ENCODE measurements at places on chromosomes 2 and 18.

DNA sequence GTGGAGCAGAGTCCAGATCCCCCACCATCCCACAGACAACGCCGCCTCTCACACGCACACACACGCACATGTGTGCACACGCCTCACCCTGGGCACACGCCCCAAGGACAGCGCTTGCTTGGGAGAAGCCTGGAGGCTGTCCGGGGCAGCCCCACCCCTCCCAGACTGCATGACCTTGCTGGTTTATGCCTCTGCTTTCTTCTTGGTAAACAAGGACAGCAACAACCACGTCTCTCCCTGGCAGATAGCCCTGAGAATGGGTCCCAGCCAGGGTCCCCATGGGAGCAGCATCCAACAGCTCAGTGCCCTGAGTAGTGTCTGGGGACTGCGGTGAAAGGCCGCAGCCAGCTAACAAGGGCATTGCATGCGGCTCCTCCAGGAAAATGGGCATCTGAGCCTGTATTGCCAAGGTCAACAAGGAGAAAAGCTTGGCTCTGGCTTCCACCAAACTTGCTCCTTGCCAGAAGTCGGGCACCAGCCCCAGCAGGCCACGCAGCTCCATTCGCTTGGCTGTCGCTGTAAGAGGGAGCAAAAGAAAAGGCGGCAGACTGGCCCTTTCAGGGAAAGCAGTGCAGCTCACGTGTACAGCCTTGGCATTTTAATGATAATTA, 234.6 kb downstream of the EIPR1 start:
- DNase-seq, result no peak

DNA sequence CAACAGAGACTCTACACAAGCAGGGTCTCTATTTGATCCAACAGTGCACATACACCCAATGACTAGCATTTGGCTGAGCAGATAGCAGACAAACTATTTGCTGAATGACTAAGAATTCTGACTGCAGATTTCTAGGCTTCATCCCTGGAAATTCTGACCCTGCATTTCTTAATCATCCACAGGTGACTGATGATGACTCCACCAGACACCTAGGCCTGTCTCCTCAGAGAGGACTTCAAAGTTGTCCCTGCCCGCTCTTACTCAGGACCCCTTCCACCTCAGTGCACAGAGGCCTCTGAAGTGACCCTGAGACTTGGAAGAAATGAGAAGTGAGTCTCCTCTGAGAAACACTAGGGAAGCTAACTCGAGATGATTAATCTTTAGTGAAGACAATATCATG, 51.3 kb downstream of the SEPTIN10 start:
- DNase-seq, result no peak

- no peak for DNase-seq
These were observed 30.0 kb downstream of the DTNA start for GRCh38 chr18:34740101-34740500.

GRCh38 chr2:202051499-202052161, 18.0 kb downstream of the FZD7 start:
- no peak for DNase-seq

DNA sequence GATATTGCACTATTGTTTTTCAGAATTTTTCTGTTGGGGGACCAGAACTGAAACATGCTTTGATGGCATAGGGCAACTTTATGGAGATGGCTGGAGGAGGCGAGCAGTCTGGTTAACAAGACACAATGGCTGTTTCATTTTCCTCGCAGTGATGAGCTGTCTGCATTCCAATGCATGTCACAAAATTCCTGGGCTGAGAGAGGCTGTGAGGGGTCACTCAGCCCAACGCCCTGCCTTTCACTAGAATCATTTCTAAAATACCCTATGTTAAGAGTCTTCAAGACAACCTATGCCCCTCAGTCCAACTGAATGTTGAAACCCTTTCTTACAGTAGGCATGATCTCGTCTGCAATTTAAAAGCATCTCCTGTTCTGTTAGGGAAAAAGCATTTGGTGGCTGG, 1090.0 kb downstream of the BCL11A start:
- no peak for DNase-seq

DNA sequence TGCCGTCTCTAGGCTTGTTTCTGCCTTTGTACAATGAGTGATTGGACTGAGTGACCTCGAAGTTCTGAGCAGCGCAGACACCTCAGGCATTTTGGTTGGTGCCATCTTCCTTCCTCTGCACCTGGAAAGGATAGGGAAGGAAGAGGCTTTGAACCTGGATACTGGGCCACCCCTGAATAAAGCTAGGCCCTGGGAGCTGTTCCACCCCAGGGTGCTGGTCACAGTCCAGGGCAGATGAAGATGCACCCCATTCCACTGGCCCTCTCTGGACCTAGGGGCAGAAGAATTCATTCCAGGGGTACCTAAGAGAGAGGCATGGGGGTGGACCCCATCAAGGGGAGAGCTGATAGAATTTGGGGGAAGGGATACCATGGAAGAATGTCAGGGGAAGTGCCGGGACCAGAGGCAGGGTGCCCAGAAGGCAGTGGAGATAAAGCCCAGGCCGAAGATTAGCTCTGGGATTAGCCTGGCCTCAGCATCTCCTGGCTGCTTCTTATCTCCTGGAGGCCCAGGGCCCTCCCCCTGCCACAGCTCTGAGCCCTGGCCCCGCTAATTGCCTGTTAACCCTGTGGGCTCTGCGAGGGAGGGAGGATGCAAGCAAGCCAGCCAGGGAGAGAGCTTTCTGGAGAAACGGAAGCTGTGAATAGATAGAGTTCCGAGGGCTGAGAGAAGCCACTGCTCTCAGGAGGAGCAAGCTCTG, 11.4 kb downstream of the ASIC4 start:
- peak; percentile 91 for DNase-seq

GRCh38 chr2:154849482-154849881, 151.0 kb downstream of the KCNJ3 start:
- DNase-seq, result no peak

DNA sequence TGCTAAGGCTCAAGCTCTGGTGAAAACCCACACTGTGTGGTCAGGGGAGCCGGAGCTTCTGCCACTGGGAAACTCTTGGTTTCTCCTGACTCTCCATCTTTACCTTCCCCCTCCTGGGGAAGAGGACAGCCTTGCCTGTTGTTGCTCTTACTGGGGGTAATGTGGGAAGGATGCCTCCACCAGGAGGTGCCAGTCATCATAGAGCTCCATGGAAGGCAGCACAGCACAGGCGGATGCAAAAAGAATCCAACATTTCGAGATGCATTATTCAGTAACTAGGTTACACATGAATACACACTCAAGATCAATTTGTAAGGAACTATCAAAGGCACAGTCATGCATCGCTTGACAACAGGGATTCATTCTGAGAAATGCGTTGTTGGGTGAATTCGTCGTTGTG, 322.6 kb downstream of the AFF3 start:
- DNase-seq, result no peak

GRCh38 chr2:36528766-36529392, 69.1 kb downstream of the FEZ2 start:
- DNase-seq, result no peak

DNA sequence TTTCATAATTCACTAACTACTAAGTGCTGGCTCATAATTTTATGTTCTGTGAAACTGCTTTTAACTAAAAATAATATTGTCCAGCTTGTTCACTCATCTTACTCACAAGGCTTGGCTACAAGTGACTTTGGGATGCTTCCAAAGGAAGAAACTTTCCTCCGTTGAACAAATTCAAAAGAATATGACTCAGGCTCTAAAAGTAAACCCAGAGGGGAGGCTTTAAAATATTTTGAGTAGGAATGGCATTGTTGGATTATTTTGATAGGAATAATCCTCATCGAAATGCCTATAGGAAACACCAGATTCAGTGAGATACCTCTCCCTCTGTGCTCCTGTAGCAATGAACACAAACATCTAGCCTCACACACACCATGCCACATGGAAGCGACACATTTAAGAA, 25.2 kb upstream of the TLK1 start:
- DNase-seq, result no peak

- no peak for DNase-seq
These were observed 47.9 kb downstream of the ARMC9 start for GRCh38 chr2:231246171-231246842.

DNA sequence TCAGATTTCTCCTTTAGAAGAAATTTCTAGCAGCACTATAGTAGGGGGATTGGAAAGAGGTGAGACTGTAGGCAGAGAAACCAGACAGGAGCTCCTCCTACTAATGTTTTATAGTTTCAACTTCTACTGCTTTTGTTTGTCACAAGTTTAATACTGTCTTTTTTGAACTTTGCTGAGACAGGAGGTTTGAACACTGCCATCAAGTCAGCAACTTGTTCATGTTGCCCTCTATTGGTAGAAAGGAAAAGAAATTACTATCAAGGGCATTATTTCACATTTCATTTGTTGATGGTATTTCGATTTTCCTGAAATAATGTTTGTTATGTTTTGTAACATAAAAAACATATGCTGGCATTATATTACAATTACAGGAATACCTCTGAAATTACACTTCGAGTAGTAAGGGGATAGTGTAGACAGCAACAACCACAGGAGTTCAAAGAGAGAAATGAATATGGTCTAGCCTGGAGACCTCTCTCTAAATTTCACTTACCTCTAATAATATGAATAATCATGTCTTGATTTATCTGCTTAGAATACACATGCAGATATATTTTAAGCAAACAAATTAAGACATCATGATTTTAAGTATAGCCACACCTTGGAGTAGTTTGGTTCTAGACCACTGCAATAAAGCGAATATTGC, 12.4 kb upstream of the CCDC88A start:
- DNase-seq, result no peak

- DNase-seq, result no peak
These were observed 113.2 kb downstream of the SH3RF3 start for GRCh38 chr2:109242210-109242653.

DNA sequence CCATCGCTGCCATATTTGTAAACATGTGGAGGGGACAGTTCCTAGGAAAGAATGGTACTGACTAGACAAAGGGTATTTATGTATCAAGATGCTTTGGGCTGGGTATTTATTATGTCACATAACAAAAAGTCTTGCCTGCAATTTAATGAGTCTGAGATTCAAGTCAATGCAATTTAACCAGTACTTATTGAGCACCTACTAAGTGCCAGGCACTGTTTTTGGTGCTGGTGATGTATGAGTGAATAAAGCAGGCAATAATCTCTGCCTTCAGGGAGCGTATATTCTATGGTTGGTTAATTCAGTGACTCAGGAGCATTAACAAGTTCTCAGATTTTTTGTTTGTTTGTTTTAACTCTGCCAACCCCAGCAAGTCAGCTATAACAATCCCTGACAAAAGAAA, 24.6 kb upstream of the ACVR1 start:
- no peak for DNase-seq

GRCh38 chr2:65134158-65134557, 4.3 kb upstream of the RAB1A start:
- no peak for DNase-seq

GRCh38 chr2:80715433-80715832, 410.9 kb upstream of the LRRTM1 start:
- no peak for DNase-seq

GRCh38 chr18:74905247-74905646, 303.7 kb downstream of the PTGR3 start:
- no peak for DNase-seq

DNA sequence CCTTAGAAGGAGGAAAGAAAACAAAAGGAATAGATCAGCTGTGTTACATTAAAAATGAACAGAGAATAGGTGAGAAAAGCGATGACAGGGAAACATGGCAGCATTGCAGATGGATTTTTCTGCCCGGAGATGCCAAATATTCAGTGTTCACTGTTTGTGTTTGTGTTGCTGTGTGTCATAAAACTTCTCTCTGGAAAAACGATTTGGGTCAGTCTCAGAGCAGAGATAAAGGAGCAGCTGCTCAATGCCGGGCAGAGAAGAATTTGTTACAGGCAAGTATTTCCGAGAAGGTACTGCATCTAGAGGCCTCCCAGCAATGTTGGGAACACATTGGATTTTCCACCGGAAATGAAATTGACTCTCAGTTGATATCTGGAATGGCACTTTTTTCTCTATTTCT, 156.4 kb upstream of the KLHL14 start:
- DNase-seq, result no peak

GRCh38 chr2:86566158-86566820, 3.0 kb upstream of the CHMP3 start:
- no peak for DNase-seq

GRCh38 chr2:205685314-205686055, 3.2 kb downstream of the NRP2 start:
- peak; percentile 51 for DNase-seq

DNA sequence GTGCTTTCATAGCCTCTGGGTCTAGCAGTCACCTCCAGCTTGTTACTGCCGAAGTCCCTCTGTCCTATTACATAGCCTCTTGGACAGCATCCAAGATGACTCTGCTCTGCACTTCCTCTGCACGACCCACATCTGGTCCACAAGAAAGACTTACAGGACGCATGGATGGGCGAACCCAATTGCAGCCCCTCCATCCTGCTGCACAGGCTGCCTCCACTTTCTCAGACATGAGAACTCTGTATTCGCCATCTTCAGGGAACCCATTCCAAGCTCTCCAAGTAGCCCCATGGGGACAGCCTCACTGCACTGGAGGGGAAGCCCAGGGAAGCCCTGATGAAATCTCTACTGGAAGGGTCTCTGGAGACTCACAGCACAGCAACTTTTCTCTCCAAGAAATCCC, 172.1 kb downstream of the GFPT1 start:
- peak; percentile 57 for DNase-seq

GRCh38 chr2:27954771-27955383, 64.3 kb downstream of the BABAM2 start:
- DNase-seq, result peak; percentile 40

- peak; percentile 81 for DNase-seq
These were observed 115.1 kb upstream of the PELI1 start for GRCh38 chr2:64259312-64259711.

- no peak for DNase-seq
These were observed 219.3 kb downstream of the GLI2 start for GRCh38 chr2:120954939-120955338.

GRCh38 chr2:8462280-8462679, 219.6 kb upstream of the ID2 start:
- no peak for DNase-seq

DNA sequence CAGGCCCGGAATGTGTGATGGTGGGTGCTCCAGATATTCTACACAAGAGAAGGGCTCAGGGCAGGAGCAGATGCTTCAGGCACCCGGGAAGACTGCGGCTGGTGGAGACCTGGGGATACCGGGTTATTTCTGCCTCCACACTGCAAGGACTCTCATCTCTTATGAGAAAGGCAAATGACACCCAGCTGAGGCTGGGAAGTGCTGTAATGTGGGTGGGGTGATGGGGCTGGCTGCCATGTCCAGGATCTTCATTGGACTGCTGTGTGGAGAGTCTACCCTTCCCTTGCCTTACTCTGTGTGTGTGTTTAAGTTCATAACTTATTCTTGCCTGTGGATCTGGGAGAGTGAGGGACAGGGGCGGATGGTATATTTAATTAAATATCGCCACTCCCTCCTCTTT, 124.1 kb downstream of the KLHL29 start:
- DNase-seq, result no peak

- no peak for DNase-seq
These were observed 95.9 kb downstream of the FMNL2 start for GRCh38 chr2:152430876-152431275.
